ENCODE measurements at places on chromosomes 5 and 9. TPM values are rescaled to one million over a fixed set of nuclear protein-coding genes. Genes with fewer than 3 reads are reported as not detected.

Gene CYLC2
- not detected for total RNA-seq

GRCh38 chr9:89304834-89305188, 6.2 kb upstream of the CKS2 start:
- H3K36me3 ChIP-seq = peaks cover 16% of the 10 kb centered on the region
- H3K4me1 ChIP-seq = peaks cover 4% of the 10 kb centered on the region
- DNase-seq = no peak
- H3K4me3 ChIP-seq = no peak overlapping the region
- H3K27me3 ChIP-seq = no peaks in the 10 kb centered on the region
- H3K27ac ChIP-seq = no peak overlapping the region

Gene BTNL9
- 0.12 TPM for total RNA-seq

DNA sequence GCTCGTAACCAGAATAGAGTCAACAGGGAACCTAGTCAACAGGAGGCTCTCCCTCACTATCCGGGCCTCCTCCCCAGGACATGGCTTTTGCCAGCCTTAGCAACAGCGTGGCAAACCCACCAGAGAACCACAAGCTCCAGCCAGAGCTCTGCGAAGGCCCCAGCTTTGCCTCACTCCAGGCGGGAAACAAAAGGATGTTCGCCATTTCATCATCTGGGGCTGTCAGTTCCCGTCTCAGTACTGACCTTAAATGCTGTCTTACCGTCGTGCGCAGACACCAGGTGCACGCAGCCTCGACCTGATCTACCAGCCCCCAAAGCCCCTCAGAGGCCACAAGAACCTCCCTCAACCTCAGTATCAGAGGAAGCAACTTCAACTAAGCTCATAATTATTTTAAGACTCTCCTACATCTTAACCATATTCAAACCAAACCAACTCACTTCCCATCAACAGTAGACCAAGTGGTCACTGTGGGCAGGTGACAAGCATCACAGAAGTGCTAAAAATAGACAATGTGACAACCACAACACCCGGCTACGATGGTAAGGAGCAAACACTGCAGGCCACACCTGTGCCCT, 71.4 kb downstream of the SEMA4D start:
- H3K4me3 ChIP-seq = peak overlapping the region; percentile 75
- DNase-seq = peak; percentile 68
- H3K27ac ChIP-seq = peak overlapping the region; percentile 99
- no peaks in the 10 kb centered on the region for H3K27me3 ChIP-seq
- H3K36me3 ChIP-seq = peaks cover 71% of the 10 kb centered on the region

DNA sequence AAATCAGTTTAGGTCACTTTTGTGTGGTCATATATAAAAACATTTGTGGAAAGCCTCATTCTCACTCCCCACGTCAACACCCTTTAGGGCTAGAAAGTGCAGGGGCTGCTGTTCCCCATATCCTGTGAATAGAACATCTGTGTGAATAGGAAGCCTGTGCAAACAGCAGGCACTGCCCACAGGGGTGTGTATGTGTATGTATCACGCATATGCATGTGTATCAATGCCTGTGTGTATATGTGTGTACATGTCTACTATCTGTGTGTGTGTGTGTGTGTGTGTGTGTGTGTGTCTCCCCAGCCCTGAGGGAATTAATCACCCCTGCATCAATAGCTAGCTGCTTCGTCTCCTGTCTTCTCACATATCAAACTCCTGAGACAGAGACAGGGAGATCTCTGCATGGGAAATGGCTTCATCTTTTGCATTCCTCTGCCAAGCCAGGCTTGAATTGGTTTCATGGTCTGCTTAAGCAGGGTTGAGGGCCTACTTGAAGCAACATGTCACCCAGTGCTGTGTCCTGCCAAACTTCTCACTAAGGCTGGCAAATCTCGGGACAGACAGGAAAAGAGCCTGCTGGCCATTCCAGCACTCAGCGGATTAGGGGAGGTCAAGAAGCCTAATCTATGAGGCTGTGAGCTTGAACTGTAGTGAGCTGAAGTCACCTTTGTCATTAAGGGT, 265.8 kb downstream of the ADAMTSL1 start:
- H3K27me3 ChIP-seq = no peaks in the 10 kb centered on the region
- H3K36me3 ChIP-seq = no peaks in the 10 kb centered on the region
- H3K27ac ChIP-seq = no peak overlapping the region
- H3K4me1 ChIP-seq = no peaks in the 10 kb centered on the region
- H3K4me3 ChIP-seq = no peak overlapping the region

DNA sequence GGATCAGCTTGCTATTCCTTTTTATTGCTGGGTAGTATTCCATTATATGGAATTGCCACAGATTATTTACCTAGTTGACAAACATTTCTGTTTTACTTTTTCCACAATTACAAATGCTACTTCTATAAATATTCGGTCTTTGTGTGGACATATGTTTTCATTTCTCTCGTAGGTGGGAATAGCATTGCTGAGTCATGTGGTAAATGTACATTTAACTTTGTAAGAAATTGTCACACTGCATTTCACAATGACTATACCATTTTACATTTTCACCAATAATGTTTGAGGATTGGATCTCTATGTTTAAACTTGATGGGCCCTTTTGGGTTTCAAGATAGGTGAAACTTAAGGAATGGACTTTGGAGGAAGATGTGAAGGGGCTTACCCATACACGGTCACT, 19.7 kb downstream of the RAI14 start:
- H3K27ac ChIP-seq = no peak overlapping the region
- H3K27me3 ChIP-seq = no peaks in the 10 kb centered on the region
- H3K4me1 ChIP-seq = no peaks in the 10 kb centered on the region
- no peaks in the 10 kb centered on the region for H3K36me3 ChIP-seq
- no peak overlapping the region for H3K4me3 ChIP-seq

Gene SLC36A2
- total RNA-seq = not detected

- no peak overlapping the region for H3K27ac ChIP-seq
- H3K4me3 ChIP-seq = no peak overlapping the region
- no peak for DNase-seq
- H3K27me3 ChIP-seq = no peaks in the 10 kb centered on the region
Measured at GRCh38 chr5:127101533-127101932, 28.2 kb upstream of the C5orf63 start.

- H3K36me3 ChIP-seq = no peaks in the 10 kb centered on the region
- H3K4me3 ChIP-seq = no peak overlapping the region
- H3K27ac ChIP-seq = no peak overlapping the region
- no peak for DNase-seq
- no peaks in the 10 kb centered on the region for H3K4me1 ChIP-seq
Measured at GRCh38 chr5:36452424-36453006, 150.8 kb upstream of the RANBP3L start.

DNA sequence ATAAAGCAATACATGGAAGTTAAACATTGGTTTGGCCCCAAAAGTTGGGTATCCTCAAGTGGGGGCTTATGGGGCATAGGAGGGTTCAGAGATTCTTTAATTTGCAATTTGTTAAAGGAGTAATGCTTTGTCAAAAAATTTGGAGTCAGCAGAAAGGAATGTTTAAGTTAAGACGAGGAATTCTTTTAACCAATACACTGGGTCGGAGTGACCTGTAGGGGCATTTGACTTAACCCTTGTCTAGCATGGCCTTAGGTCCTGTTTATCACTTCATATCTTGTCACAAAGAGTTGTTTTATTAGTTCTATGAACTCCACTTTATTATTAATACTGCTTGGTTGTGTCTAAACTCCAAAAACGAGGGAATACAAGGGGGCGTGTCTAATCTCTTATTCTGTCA, 656.1 kb upstream of the RORB start:
- H3K36me3 ChIP-seq = no peaks in the 10 kb centered on the region
- no peaks in the 10 kb centered on the region for H3K4me1 ChIP-seq
- DNase-seq = no peak
- H3K4me3 ChIP-seq = no peak overlapping the region
- H3K27me3 ChIP-seq = no peaks in the 10 kb centered on the region
- no peak overlapping the region for H3K27ac ChIP-seq

- H3K4me1 ChIP-seq = no peaks in the 10 kb centered on the region
- no peaks in the 10 kb centered on the region for H3K27me3 ChIP-seq
- no peak for DNase-seq
- H3K36me3 ChIP-seq = peaks cover 44% of the 10 kb centered on the region
- no peak overlapping the region for H3K4me3 ChIP-seq
Measured at GRCh38 chr9:95963659-95964058, 88.2 kb downstream of the ERCC6L2 start.

Gene SLC1A3
- 0.85 TPM for total RNA-seq

DNA sequence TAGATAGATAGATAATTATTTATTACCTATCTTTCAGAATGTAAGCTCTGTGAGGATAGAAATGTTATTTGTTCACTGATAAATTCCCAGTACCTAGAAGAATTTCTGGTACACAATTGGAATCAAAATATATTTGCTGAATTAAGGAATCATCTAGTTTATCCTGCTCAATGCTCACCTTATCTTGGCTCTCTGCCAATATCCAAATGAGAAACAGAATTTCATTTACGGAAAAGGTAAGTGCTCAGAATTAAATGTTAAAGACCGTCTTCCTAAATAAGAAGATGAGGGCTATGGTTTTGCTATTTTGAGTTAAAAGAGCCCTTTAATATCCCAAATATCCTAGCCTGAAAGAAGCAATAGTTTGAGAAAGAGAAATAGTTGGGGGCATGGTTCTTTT, 232.1 kb upstream of the PDE4D start:
- no peak for DNase-seq
- no peak overlapping the region for H3K4me3 ChIP-seq
- no peak overlapping the region for H3K27ac ChIP-seq
- H3K36me3 ChIP-seq = no peaks in the 10 kb centered on the region
- H3K4me1 ChIP-seq = no peaks in the 10 kb centered on the region

DNA sequence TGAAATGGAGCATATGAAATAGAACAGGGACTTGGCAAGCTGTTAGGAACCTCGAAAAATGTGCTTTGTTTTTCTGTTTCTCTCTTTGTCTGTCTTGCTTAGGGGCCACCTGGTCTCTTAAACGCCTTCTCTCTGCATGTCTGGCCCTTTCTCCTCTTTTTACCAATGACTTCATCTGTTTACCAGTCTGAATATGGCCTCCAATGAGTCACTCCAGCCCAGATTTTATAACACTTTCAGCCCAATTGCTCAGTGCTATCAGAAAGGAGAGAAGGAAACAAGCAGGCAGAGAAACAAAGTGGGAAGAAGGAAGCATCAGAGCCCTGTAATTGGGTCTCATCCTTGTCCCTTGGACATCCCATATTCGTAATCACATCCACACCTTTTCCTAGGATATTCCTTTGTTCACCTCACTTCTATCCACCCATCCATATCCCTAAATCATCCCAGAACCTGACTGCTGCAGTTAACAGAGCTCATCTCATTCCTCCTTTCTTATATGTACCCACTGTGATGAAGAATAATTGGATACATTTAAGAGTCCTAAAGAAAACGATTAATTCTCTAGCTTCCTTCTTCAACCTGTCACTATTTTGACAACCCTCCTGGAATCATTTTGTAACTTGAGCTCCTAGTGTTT, 151.8 kb upstream of the GPR151 start:
- H3K4me3 ChIP-seq = no peak overlapping the region
- H3K4me1 ChIP-seq = peaks cover 6% of the 10 kb centered on the region
- no peak for DNase-seq
- H3K27me3 ChIP-seq = no peaks in the 10 kb centered on the region
- H3K27ac ChIP-seq = no peak overlapping the region

Gene OR1J1
- total RNA-seq = not detected

DNA sequence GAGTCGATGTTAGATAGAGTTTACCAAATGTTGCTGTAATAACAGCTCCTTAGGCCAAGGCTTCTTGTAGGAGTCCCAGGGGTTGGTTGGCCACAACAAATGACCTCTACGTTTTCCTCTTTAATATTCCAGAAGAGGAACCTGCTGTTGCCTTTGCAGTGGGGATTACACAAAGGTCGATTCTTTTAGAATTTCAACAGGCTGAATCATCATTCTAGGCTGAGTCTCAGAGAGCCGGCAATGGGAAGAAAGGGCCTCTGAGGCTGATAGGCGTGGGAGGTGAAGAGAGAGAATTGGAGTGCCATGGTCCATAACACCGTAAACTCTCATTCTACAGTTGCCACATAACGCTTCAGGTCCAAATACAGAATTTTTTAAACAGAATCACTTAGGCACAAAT, 405.9 kb upstream of the DAP start:
- no peak overlapping the region for H3K4me3 ChIP-seq
- no peaks in the 10 kb centered on the region for H3K4me1 ChIP-seq
- no peak overlapping the region for H3K27ac ChIP-seq
- DNase-seq = no peak
- no peaks in the 10 kb centered on the region for H3K36me3 ChIP-seq

DNA sequence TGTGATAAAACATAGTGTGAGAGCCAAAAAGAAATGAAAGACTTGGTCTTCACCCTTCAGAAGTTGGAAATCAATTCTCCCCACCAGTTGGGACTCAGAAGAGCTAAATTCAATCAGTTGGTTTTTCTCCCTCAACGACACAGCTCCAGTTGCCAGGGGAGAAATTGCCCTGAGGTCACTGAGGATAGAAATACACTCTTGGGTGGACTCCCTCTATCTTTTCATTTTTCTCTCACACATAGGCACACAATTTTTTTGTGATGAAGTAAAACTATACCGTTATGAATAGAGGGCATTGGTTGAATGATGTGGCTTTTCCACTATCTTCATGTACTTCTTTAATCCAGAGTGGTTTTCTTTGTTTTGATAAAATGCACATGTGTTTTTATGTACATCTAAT, 80.2 kb downstream of the ZNF366 start:
- peaks cover 21% of the 10 kb centered on the region for H3K27me3 ChIP-seq
- DNase-seq = no peak
- H3K27ac ChIP-seq = no peak overlapping the region
- no peaks in the 10 kb centered on the region for H3K36me3 ChIP-seq
- H3K4me1 ChIP-seq = no peaks in the 10 kb centered on the region

Gene RGS7BP
- not detected for total RNA-seq

DNA sequence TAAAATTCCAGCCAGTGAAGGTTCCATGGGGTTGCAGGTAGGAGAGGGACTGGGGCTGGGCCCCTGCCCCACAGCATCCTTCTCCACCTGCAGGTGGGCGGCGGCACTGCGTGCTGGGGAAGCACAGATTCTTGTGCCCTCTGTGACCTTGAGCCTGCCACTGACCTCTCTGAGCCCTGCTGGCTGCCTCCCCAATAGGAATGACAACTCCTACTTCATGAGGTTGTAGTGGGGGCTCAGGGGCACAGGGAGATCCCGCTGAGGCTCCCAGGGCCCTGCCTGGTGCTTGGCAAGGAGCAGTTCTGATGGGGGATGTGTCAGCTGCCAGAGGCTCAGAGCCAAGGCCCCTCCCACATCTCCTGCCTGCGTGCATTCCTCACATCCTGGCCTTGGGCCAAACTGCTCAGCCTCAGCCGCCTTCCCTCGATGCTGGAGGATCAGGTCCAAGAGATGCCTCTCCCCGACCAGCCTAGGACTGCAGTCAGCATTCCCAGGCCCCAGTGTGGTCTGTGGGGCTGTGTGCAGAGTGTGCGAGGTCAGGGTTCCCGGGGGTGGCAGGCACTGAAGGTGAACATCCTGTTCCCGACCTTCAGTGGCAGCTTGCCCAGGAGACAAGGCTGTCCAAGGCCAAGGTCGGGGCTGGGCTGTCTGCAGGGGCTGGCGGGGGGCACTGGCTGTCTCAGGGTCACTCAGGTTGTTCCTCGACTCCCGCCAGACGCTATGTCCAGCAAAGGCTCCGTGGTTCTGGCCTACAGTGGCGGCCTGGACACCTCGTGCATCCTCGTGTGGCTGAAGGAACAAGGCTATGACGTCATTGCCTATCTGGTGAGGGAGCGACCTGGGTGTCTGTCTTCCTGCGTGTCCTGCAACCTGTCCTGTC, 7.0 kb downstream of the ASS1 start:
- H3K27me3 ChIP-seq = peaks cover 35% of the 10 kb centered on the region
- H3K36me3 ChIP-seq = no peaks in the 10 kb centered on the region
- H3K4me1 ChIP-seq = peaks cover 5% of the 10 kb centered on the region
- H3K4me3 ChIP-seq = no peak overlapping the region

GRCh38 chr5:137264041-137264440, 235.1 kb downstream of the SPOCK1 start:
- H3K27me3 ChIP-seq = peaks cover 10% of the 10 kb centered on the region
- no peak overlapping the region for H3K4me3 ChIP-seq
- H3K4me1 ChIP-seq = no peaks in the 10 kb centered on the region
- no peak overlapping the region for H3K27ac ChIP-seq
